Brain microvascular endothelial cell (primary cell): ENCODE measurements at places on chromosomes 5 and 9.
A peak's percentile ranks its signal among the peaks of the same experiment; 100 is the strongest.

GRCh38 chr5:91641730-91642350 is 258.7 kb upstream of the ARRDC3 start:
- no peak for DNase-seq

DNA sequence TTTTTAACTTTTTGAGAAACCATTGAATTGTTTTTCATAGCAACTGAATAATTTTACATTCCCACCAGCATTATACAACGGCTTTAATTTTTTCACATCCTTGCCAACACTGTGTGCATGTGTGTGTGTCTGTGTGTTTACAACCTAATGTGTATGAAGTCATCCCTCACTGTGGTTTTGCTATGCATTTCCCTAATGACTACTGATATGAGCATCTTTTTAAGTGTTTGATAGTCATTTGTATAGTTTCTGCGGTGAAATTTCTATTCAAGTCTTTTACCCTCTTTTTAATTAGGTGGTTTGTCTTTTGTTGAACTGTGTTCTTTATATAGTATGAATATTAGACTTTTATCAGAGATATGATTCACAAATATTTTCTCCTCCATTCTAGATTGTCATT is 263.1 kb upstream of the COX7C start:
- DNase-seq: no peak

DNA sequence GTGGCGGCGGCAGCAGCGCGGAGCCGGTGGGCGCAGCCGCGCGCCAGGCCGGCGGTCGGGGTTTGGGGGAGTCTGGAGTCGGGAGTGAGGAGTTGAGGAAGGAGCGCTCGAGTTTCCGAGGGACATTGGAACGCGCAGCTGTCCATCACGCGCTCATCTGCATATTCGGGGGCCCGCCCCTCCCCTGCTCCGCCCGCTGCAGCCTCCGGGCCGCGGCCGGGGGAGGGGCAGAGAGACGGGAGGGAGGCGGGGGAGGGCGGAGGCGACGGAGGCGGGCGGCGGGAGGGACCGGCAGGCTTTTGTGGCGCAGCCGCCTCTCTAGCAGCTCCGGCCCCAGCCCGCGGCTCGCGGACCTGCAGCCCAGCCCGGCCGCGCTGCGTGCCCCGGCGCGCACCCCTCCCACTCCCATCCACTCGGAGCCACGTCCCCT is at the start of gene IRX2:
Gene IRX2, minus strand, starts transcription at position 86 of the 430 bp plus-strand sequence. CDS start 264 bp downstream, outside the sequence.
- no peak for DNase-seq

DNA sequence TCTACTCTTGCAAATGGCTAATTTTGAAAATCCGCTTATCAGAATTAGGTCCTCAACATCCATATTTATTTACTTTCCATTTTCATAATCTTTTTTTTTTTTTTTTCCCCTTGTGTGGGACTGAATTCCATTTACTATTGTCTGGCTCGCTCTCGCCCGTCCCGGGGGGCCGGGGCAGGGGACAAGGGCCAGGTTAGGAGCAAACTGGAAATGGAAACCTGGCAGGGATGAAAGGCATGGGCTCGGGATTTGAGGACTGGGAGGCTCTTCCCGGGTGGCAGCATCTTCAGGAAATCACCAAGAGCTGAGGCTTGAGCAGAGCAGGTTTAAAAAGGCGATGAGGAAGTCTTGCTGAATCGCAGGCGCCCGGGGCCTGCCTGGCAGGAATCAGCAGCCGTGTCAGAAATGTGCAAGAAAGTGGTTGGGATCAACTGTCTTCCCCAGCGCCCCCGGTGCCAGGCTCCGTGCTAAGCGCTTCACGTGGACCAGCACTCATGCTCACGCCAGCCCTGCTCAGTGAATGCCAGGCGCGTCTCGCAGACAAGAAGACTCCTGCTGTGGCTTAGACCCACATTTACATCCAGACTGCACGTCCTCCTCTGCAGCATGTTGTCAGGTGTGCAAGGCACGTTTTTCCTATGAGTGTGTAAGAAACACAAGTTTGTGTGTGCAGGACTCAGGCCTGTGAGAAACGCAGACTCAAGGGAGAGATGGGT is 66.3 kb upstream of the UNC5A start:
- no peak for DNase-seq

- no peak for DNase-seq
These were observed 56.4 kb downstream of the LHFPL2 start for GRCh38 chr5:78591972-78592700.

DNA sequence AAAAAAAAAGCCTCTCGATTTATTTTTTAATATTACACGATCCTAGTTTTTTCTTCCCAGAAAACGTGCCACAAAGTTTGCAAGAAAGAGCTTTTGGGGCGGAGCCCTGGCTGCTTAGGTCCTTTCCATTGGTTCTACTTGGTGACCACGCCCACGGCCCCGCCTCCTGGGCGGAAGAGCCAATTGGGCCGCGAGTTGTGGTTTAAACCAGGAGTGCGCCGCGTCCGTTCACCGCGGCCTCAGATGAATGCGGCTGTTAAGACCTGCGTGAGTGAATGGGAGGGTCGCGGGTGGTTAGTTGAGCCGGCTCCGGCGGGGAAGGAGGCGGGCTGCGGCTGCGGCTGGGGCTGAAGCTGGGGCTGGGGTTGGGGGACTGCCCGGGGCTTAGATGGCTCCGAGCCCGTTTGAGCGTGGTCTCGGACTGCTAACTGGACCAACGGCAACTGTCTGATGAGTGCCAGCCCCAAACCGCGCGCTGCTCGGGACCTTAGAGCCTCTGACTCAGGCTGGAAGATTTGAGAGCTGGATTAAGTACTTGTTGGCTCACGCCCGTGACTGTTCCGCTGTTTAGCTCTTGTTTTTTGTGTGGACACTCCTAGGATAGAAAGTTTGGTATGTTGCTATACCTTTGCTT is at the start of gene PTTG1:
Gene PTTG1, plus strand, starts transcription at position 231 of the 634 bp plus-strand sequence. CDS start 458 bp downstream, outside the sequence.
- peak; percentile 97 for DNase-seq

DNA sequence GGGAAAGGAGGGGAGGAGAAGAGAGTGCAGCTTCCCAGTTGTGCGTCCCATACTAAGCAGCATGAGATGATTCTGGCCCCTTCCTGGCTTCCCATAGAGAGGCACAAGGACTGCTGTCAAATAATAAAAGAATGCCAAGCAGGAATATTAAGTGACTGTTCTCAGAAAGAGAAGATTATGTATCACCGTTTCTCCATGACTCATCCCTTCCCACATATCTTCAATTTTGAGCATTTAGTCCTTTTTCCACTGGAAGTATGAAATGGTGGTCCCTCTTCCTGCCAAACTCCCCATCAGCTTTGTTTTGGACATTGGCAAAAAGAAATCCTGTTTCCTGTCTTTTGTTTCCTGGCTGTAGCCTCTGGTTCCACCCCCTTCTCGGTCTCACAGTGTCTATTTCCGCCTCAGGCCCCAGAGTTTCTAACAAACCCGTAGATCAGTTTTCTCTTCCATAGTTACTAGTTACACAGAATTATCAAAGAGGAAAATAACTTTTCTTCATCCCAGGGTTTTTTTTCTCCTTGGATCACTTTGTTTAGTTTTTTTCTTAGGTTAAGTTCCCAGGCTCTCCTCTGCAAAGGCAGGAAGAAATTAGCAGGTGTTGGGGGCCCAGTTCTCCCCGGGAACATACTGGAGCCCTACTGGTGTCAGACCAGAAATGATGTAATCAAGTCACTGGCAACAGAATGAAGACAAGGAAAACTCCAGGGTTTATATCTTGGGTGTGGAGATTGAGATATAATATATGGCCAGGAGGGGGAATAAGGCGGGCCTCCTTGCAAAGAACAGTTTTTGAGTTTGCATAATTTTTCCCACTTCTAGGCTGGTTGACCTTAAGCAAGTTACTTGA is 26.4 kb upstream of the ARHGAP26 start:
- DNase-seq: no peak

DNA sequence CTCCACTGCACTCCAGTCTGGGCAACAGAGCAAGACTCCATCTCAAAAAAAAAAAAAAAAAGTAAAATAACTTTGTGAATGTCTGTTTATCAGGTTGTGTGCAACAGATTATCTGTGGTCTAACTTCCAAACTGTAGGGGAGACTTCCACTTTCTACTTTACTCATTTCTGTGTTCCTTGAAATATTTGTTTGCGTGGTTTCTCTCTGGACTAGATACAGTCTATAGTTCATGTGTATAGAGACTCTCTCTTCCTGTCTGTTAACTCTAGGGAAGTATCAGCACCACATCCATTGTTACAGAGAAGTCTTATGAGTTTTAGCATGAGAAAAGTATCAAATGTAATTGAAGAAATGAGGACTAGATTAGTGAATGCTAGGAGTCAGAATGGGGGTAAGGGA is 168.3 kb downstream of the LPAR1 start:
- no peak for DNase-seq
